Activated CD8-positive, alpha-beta T cell treated with anti-CD3 and anti-CD28 coated beads, Interleukin-2, amount 10 ng/mL, durations not matched to agents 7 days and 5 days (primary cell): ENCODE measurements at places on chromosomes 4 and X. TPM values are rescaled to one million over a fixed set of nuclear protein-coding genes. Genes with fewer than 3 reads are reported as not detected.

GRCh38 chr4:20616848-20617247 lies 83.4 kb upstream of the PACRGL start:
- no peak for DNase-seq

DNA sequence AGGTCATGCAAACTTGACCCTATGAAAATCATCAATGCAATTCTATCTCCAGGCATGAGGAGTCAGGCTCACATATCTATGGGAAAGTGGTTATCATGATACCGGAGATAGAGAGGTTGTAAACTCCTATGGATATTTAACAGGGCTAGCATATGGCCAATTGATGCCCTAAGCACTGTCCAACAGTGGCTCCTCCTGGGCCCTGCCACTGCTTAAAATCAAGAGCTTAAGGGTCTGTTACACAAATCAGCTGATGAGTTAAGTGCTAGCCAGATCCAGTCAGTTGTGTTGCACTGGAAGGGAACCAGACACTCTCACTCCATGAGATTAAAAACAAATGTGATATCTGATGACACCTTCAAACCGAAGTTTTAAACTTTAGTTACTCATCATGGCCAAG lies 337.6 kb downstream of the STIM2 start:
- no peak for DNase-seq

GRCh38 chr4:55446578-55446922 lies 50.8 kb downstream of the TMEM165 start:
- no peak for DNase-seq

DNA sequence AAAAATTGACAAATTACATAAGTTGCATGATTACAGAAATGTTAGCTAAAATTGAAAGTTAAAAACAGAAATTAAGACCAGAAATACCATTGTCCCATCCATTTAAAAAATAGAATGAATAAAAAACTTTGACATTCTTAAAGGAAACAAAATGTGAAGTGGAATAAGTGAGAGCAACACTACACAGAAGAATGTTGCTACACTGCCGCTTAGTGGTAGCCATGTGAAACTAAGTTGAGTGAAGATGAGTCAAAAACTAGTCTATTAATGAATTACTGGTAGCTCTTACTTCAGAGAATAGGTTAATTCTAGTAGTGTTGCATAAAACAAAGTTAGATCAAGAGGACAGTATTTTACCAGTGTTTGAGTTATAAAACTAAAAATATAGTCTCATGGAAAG lies 571.0 kb upstream of the KLHL4 start:
- no peak for DNase-seq

DNA sequence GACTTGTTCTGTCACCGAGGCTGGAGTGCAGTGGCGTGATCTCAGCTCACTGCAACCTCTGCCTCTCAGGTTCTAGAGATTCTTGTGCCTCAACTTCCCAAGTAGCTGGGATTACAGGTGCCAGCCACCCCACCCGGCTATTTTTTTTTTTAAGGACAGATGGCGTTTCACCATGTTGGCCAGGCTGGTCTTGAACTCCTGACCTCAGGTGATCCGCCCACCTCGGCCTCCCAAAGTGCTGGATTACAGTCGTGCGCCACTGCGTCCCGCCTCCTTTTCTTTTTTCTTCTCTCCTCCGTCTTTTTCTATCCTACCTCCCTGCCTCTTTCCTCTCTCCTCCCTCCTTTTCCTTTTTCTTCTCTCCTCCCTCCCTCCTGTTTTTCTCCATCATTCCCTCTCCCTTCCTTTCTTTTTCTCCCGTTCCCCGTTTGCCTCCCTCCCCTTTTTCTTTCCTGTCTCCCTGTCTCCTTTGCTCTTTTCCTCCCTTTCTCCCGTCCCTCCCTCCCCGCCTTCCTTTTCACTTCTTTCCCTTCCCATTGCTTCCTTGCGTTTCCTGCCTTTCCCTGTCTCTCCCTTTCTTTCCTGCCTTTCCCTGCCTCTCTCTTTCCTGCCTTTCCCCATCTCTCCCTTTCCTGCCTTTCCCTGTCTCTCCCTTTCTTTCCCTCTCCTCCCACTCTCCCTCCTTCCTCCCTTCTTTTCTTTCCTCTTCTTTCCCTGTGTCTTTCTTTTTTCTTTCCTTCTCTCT lies 2.1 kb upstream of the SLC25A6 start:
- no peak for DNase-seq

GRCh38 chrX:113514906-113515305 lies 674.3 kb upstream of the AMOT start:
- no peak for DNase-seq

- DNase-seq, result no peak
These were observed 117.9 kb downstream of the SH3RF1 start for GRCh38 chr4:169152899-169153298.

GRCh38 chrX:121903961-121904360 lies 856.6 kb downstream of the GLUD2 start:
- no peak for DNase-seq

DNA sequence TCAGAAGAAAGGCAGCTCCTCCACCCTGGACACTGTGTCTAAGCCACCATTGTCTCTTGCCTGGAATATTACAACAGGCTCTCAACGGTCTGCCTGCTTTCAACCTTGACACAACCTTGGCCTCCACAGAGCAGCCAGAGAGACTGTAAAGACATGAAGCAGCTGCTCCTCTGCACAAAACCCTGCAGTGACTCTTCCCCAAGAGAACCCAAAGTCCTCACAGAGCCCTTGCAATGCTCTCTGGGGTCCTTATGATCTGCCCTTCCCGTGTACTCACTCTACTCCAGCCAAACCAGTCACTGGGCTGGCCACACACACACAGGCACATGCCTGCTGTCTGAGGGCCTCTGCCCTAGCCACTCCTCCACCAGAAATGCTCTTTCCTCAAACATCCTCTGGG lies 75.9 kb upstream of the CPEB2 start:
- no peak for DNase-seq

- no peak for DNase-seq
These were observed 64.0 kb downstream of the PTTG2 start for GRCh38 chr4:38024206-38024509.

GRCh38 chr4:56907489-56908205 lies at the start of gene REST:
Gene REST (plus strand): TSS chr4:56907900. CDS start chr4:56910639, 2,739 bp downstream.
- peak; percentile 82 for DNase-seq

DNA sequence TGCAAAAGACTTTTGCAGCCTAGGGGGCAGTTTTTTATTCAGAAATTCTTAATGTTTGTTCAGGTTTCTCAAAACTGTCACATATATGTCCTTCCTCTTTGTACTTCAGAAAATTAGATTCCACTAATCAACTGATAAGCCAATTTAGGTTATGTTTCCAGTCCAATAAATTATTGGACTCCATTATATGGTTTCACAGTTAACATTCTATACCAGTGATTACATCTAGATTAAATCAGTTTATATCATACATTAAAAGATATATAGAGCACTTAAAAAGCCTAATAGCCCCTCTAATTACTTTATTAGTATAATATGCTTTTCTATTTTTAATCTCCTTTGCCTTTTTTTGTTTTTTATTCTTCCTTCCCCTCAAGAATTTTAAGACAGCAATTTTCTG lies 434.1 kb downstream of the INPP4B start:
- no peak for DNase-seq

DNA sequence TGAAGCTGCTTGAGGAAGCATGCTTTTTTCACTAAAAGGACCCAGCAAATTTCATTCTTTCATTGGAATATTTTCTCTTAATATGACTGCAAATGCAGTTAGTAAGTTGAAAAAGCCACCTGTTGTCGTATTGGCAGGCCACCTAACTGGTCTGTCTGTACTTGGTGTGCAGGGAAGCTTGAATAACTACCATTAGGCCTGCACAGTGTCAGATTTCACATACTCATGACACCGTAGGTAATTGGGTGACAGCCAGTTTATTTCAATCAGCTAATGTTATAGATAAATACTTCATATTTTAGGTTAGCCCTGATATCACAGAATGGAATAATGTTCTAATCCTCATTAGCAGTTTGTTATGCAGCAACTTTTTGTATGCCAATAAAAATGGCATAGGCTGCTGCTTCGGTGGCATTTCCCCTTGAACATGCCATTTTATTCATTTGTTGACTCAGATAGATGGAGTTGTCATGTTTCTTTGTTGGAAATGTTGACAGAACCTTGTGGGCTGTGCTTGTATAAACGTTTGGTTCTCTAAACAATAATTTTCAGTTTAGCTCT lies 173.7 kb downstream of the RPA4 start:
- no peak for DNase-seq

The CFAP299 gene
- total RNA-seq, result not detected

DNA sequence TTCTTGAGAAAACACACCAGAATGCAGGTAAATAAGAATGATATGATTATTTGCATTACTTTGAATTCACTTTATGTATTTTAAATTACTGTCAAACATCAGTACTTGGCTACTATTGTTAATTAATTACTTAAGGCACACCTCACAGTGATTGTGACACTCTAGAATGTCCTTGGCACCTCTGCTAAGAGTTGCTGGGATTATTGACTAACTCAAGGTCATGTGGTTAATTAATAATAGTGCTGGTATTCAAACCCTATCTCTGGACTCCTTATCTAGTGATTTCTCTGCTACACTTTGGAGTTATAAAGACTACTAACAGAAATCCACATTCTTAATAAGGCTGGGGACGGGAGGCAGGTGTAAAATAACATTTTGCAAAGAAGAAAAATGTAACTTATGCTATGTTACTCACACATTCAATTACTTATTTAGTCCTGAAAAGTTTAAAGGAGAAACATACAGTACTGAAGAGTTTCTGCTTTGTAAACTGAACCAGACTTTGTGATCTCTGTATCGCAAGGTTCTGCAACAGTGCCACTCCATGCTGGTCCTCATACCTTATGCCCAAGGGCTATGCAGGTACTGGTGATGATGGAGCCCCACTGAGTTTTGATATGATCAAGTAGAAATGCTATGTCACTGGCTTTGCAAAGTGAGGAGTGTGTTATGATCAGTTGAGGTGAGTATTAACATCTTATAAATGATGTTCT lies 242.7 kb downstream of the MID1IP1 start:
- DNase-seq, result no peak

The GRIA2 gene
- not detected for total RNA-seq

DNA sequence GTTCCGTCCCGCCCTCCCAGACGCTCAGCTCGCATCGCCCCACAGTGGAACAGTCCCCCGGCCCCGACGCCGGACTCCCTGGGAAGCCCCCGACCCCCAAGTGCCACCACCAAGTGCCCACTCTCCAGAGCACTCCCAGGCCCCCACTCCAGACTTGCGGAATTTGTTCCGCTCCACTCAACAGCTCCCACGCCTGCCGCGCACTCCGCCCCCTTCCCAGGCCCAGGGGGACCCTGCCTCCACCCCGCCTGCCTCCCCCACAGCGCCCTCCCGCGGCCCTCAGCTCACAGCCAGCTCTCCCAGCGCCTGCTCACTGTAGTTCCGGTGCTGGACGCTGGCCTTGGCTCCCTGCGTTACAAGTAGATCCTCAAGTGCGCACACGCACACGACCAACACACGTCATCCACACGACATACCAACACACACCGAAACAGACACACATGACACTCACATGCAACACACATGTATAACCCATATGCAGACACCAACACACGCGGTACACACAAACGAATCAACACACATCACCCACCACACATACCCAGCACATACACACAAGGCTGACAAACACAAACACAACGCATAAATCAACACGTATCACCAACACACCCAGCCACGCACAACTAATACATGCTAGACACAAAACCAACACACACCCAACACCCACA lies 8.0 kb downstream of the MSX1 start:
- DNase-seq, result no peak

The TBC1D8B gene
- total RNA-seq, result 0.23 TPM

The AR gene
- total RNA-seq, result not detected

DNA sequence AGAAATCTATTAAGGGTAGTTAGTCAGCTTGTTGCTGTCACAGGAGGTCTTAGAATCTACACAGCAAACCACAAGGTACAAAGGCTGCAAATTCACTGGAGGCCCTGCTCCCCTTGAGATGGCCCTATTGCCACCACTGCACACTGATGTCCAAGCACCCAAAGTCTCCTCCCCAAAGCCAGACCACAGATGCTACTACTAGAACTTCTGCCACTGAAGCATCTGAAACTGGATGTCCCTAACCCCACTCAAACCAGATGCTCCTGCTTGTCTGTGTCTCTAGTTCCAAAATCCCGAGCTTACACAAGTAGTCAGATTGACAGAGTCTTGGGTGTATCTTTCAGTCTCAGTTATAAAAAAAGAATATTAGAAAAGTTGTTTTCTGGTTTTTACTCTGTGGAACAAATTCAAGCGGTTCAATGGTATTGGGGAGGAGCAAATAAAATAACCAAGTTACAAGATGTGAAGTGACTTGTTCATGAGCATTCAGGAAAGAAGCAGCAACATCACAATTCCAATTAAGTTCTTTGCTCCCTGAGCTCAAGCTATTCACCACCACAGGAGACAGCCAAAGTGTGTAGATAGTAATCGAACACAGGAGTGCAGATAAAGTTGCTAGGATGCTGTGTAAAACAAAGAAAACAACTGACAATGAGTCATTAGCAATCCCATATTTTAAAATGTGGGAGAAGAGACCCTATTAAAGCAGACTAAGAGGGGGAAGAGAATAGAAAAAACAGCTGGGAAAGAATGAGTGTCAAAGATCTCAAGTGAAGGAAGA lies 352.3 kb downstream of the PDGFC start:
- DNase-seq, result no peak

- DNase-seq, result no peak
These were observed 87.9 kb downstream of the FRAS1 start for GRCh38 chr4:78145008-78145407.

The RPS6KA6 gene
- not detected for total RNA-seq

The SCD5 gene
- 3.1 TPM for total RNA-seq

GRCh38 chrX:130119312-130119898 lies 9.1 kb upstream of the ELF4 start:
- no peak for DNase-seq
